ENCODE measurements at places on chromosomes 13 and 19.

DNA sequence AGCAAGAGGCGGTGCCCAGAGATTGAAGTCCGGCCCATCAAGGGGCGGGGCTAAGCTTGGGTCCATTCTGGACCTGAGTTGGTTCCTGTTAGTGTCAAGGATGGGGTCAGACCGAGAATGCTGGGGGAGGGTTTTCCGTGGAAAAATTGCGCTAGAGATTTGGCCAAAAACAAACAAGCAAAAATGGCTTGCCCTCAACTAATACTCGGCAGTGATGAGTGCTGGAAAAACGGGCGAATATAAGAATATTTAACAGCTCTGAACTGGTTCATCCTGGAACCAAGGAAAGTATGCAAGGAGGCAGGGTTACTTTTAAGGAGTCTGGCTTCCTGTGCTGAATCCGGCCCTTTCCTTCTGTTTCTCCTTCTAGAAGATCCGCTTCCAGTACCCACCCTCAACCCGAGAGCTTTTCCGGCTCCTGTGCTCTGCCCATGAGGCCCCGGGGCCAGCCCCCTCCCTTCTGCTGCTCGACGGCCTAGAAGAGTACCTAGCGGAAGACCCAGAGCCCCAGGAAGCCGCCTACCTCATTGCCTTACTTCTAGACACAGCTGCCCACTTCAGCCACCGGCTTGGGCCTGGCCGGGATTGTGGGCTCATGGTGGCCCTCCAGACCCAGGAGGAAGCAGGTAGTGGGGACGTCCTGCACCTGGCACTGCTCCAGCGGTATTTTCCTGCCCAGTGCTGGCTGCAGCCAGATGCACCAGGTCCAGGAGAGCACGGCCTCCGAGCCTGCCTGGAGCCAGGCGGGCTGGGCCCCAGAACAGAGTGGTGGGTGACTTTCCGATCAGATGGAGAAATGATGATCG, 880 bp downstream of the SWSAP1 start:
- DNase-seq, result no peak

DNA sequence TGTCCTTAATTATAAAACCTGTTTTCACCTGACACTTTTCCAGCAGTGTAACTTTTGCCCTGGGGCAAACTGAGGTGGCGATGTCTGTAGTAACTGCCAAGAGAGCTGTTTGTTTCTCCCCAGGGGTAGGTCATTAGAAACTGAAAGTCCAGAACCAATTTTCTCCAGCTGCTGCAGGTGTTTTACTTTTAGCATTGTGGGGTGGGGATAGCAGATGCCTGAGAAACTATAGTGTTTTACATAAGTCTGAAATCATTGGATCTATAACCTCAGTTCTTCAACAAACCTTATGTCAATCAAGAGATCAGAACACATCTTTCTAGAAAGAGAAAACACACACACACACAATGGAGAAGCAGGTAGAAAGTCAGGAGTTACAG, 92.7 kb downstream of the LHFPL6 start:
- no peak for DNase-seq

DNA sequence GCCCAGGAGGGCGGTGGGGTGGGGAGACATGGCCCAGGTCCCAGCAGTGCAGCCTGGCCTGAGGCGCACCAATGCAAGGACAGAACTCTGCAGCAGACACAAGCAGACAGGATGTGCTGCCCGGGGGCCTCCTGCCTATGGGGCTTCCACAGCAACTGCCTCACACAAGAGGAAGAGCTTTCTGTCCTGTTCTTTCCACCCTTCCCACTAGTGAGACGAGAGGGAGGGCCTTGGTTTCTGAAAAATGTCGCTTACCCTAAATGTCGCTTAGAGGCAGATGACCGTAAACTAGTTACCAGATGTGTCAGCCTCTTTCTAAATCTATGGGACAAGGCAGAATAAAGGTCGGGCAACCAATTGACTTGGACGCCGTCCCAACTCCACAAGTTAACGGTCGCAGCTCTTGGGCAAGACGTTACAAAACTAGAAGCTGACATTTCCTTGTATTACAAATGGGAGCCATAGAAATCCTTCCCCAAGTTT, at the start of gene LAIR1:
LAIR1 (minus strand) TSS at position 157 of the 483 bp plus-strand sequence; CDS start at position 30, 127 bp downstream.
- DNase-seq, result no peak

GRCh38 chr13:61136093-61136492, 279.6 kb downstream of the PCDH20 start:
- no peak for DNase-seq

- DNase-seq, result peak; percentile 88
Measured at GRCh38 chr19:13396250-13397080, 109.8 kb downstream of the CACNA1A start.

DNA sequence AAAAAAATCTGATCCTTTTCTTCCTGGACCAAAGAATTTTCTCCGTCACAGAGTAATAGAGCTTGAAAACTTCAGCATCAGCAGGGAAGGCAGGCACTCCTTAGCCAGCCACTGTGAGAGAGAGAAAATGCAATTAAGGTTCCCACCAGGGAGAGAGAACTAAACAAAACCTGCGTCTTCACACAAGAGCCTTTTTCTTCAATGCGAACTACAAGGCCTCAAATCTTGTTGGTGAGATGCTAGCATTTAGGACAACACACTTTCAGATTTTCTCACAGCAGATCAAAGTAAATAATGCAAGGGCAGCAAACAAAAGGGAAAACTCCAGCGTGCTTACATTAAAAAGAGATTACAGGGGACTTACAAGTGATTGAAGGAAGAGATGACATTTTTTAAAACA, 80.1 kb downstream of the DACH1 start:
- no peak for DNase-seq

DNA sequence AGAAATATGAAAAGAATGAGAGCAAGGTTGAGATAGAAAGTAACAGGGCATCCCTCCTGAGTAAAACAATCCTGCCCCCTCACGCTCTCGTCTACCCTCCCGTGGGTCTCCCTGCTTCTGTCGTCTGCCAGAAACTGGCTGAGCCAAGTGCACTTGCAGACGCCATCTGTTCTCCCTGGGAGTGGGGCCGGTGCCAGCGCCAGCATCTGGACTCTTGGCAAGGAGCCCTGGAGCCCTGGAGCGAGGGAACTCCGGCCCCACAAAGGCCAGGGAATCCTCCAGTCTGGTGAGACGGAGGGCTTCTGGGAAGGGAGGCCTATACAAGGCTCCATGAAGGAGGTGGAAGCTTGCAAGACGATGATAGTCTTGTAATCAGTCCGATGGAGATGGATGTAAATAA, 2.3 kb upstream of the TMEM91 start:
- DNase-seq, result peak; percentile 87

DNA sequence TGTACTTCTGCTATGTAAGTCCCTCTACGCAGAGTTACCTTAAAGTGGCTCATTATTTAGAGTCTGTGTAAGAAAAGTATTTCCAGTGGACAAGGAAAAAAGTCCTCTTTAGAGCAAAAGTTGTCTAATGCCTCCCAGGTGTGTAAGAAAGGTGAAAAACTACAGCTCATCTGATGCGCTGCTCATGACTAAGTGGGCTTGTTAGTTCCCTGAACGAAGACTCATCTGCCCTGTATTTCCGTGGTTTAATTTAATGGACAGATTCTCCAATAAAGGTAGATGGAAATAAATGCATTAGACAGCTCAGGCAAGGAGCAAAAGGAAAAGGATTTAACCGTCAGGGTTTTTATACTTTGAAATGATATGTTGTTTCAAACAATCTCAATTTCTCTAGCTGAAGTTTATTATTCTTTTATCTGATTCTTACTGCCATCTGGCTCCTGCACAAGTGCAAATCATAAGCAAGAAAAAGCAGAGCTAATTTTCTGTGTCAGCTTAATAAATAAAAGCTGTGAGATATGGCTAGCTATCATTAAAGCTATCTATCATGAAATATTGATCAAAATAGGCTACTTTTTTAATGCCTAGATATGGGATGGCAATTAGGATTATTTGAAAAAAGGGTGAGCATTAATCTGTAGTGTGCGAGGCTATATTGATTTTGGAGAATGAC, 73.7 kb upstream of the PCDH9 start:
- no peak for DNase-seq

- no peak for DNase-seq
Measured at GRCh38 chr19:40411958-40412499, 1.1 kb downstream of the PRX start.

- no peak for DNase-seq
Measured at GRCh38 chr19:16442386-16443276, 29.1 kb downstream of the EPS15L1 start.

DNA sequence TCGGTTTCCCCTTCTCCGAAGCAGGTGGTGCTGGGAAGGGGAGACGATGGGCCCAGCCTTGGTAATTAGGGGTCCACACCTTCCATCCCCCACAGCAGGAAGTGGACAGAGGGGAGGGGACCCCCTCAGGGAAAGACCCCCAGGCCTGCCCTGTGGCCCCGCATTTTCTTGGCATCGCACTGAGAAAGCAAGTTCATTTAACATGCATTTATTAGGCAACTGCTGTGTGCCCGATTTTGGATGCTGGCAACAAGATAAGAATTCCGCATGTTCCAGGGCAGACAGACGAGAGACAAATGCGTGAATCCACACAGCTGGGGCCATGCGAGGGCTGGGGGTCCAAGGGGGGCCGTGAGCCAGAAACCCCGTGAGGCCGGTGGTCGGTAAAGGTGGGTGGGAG, 28.4 kb downstream of the ARID3A start:
- DNase-seq, result no peak

GRCh38 chr13:113946409-113947181, 27.3 kb downstream of the C13orf46 start:
- no peak for DNase-seq

GRCh38 chr19:13957051-13957450, 4.7 kb downstream of the DCAF15 start:
- no peak for DNase-seq

Data from cardiac fibroblast (primary cell).